ENCODE measurements at places on chromosomes 2 and 18.

- no peak for DNase-seq
These were observed 190.3 kb downstream of the RBM43 start for GRCh38 chr2:151071382-151071781.

- no peak for DNase-seq
These were observed 299.8 kb downstream of the TCF4 start for GRCh38 chr18:55287935-55288868.

DNA sequence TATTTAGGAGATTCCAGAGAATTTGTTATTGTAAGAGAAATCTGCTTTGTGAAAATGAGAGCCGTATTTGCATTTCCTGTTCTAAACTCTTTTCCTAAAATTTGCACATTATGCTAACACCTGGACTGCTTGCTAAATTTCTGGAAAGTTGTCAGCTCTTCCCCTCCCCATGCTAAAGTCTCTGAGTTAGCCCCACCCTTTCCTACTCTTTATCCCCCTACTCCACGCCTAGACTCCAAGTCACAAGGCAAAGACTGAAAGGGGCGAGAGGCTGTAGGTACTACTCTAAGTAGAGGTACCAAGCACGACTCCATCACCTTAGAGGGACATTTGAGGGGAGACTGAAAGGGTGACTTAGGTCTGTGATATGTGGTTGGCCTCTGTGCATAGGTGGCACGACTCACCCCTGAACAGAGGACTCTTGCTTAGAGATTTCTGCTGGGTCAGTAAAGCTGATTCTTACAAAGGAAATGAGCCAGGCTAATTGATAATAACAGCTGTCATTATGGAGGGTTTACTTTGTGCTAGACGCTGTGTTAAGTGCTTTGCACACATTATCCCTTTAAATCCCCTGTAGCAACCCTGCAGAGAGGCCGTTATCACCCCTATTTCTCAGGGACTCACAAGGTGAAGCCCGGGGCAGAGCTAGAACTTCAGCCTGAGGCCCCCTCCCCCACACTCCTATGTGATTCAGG, 373.5 kb downstream of the EN1 start:
- no peak for DNase-seq

- DNase-seq, result no peak
These were observed 16.3 kb downstream of the ODC1 start for GRCh38 chr2:10431797-10432196.

- DNase-seq, result no peak
These were observed 434.7 kb upstream of the HS6ST1 start for GRCh38 chr2:128753321-128753720.

GRCh38 chr2:151983221-151983620, 115.6 kb downstream of the CACNB4 start:
- DNase-seq, result no peak

DNA sequence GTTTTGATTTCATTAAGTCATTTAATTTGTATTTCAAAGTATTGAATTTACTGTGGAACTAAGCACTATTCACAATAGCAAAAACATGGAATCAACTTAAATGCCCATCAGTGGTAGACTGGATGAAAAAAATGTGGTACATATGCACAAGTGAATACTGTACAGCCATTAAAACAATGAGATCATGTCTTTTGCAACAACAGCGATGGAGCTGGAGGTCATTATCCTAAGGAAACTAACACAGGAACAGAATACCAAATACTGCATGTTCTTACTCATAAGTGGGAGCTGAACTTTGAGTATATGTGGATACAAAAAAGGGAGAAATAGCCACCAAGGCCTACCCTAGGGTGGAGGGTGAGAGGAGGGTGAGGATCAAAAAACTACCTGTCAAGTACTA, 164.4 kb downstream of the BABAM2 start:
- DNase-seq, result no peak

GRCh38 chr18:50819027-50819727, 639 bp downstream of the MRO start:
- DNase-seq, result no peak

DNA sequence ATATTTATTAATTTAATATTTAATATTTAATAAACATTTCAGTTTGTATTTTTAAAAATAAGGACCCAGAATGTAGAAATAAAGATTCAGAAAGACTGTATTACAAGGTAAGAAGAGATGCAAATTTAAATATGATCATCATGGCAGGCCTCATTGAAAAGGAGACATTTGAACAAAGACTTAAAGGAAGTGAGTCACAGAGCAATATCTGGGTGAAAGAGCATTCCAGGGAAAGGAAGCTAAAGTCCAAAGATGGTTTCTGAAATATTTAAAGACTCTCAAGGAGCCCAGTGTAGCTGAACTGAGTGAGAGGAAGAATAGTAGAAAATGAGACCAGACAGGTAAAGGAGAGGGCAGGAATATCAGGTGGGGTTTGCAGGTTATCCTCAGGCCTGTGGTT, 5.9 kb downstream of the SCYGR4 start:
- no peak for DNase-seq

GRCh38 chr18:48832938-48833700, 117.6 kb downstream of the SMAD7 start:
- no peak for DNase-seq

DNA sequence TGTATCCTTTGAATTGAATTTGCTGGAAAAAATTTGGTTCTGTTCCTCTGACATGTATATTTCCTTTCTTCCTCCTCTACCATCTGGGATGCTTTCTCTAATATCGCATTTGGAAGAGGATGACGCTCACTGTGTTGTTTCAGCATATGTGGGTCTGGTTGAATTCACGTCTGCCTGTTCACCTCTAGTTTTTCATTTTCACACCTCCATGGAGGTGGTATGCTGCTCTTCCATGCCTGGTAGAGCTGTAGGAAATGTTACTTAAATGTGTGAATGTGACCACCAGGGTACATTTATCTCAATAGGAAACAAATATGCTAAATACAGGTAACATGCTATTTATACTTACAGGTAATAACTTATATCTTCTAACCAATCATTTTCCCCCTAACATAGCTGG, 44.5 kb downstream of the TSHZ1 start:
- DNase-seq, result no peak

GRCh38 chr2:6741229-6741628, 124.5 kb downstream of the CMPK2 start:
- no peak for DNase-seq

GRCh38 chr2:7724336-7724735, 807.1 kb downstream of the RNF144A start:
- no peak for DNase-seq

DNA sequence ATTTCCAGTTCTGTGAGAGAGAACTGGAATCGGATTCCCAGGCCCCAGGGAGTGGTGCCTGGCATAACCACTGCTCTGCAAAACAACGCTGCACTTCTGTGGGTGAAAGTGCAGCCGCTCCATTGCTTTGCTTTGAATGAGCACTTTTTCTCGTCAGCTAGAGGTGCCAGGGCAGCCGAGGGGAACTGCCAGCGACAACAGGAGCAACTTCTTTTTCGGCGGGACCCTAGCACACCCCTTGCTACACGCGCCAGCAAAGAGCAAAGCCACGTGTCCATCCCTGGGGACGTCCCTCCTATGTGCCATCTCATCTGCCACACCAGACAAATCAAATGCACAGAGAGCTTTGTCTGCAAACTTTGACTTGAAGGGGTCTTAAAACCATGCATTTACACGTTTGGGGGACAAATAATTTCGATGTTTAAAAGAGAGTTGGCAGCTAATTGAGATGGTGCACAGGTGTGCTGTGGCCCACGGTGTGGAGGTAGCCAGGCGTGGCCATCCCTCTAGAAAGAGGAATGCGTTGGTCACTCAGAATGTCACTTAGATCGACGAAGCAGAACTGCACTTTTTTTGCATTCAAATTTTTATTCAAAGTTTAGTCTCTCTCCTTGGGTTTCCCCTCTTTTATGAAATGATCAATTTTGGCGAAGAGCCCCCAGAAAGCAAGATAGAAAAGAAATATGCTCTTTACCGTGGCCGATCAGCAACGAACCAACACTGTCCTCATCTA, 151.8 kb downstream of the MBP start:
- DNase-seq, result no peak

GRCh38 chr18:76953156-76953555, 130.8 kb downstream of the ZNF236 start:
- DNase-seq, result no peak

All from GM06990 (cell line).